ENCODE measurements at places on chromosomes 7 and 10.
A peak's percentile ranks its signal among the peaks of the same experiment; 100 is the strongest.

GRCh38 chr10:43408331-43408709 is 666 bp downstream of the HNRNPF start:
- DNase-seq = no peak

DNA sequence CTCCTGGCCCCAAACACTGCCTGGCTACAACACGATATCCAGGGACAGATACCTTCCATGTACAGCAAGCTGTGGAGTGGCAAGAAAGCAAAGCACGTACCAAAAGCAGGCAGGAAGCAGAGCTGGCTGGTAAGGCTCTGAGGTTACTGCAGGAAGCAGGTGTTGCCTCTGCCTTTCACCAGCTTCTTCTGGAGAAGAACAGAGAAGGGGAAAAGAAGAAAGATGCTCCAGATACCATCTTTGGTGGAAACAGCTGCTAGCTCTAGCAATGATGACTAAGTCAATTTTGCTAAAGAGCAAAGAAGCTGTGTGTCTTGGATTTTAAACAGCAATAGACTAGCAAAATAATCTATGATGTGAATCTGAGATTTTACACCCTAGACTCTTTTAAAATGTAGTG is 34.9 kb upstream of the PRSS1 start:
- DNase-seq = no peak

DNA sequence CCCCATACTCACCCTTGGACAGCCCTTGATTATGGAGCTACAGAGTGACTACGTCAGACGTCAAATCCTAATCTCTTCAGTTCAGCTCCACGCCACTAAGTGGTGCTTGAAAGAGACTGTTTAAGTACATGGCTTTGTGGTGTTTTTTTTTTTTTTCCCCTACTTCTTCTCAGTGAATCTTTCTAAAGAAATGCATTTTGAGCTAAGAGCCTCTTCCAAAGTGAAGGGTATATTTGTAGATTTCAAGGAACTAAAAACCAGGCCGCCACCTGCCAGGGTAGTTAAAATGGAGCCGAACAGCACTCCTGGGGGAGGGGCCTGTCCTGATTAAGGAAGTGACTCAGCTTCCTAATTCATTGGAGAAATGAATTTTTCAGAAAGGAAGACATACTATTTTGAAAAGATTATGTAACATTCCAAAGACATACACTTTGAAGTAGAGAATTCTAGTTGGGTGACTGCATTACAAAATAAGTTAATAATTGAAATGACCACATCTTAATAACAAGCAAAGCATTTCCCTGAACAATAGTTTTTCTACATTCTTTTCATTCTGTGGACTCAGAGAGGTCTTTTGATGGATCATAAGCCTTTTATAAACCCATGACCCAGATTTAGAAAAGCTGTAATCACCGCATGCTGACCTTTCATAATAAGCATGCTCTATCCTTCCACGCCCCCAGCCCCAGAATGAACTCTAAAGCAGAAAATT is 20.6 kb upstream of the VPS41 start:
- no peak for DNase-seq

- DNase-seq = no peak
These were observed 5.6 kb downstream of the OGA start for GRCh38 chr10:101812606-101813005.

DNA sequence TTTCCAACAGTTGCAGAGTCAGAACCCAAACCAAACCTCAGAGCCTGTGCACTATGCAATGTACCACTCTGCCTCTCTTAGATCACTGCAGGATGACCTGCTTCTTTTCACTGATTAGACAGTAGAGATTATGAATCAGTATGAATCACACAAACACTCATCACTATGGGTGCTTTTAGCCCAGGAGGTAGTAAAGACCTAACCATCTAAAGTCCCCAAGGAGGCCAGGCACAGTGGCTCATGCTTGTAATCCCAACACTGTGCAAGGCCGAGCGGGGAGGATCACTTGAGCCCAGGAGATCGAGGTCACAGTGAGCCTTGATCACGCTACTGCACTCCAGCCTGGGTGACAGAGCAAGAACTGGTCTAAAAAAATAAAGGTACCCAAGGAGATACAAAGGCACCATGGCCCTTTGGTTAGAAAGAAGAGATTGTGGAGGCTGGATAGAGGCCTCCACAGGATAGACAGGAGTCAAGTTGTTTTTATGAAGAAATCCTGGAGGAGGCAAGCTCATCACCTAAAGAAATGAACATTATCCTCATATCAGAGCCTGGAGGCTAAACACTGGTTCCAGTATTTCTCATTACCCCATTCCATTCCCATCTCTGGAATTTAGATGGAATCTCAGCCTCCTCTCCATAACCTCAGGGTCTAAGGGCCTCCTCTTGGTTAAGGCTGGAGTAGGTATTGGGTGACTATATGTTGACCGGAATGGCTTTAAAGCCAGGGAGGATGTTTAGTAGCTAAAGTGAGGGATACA is 12.9 kb downstream of the SEC31B start:
- no peak for DNase-seq

GRCh38 chr7:32091608-32092210 is 21.5 kb upstream of the PDE1C start:
- no peak for DNase-seq

DNA sequence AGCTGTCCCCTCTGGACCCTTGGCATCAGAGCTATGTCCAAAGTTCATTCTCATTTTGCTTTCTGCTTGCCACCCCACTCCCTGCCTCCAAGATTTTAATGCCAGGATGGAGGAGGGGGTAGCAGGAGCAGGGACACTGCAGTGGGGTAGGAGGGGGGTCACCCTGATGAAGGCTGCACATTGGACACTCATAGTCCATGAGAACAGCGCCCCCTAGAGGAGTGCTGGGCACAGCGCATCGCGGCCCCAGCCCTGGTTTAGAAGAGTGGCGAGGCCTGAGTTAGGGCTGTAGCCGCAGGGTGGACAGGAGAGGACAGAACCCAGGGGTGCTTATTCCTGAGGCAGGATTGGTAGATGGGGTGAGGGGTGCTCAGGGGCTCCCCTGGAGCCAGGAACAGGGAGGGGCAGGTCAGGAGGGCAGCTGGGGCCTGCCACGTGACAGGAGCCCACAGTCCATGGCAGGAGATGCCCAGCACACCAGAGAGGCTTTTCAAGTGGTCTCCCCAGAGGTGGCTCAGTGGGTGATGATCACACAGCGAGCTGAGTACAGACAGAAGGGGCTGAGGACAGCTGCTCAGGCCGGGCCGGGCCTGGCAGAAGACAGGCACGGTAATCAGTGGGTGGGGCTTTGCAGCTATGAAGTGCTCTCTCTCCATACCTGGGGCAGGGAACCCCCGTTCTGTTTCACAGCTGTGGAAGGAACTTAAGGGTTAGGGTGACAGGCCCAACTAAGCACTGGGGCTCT is 71.4 kb downstream of the NEURL1 start:
- no peak for DNase-seq

GRCh38 chr7:45882465-45882810 is 5.8 kb upstream of the IGFBP1 start:
- DNase-seq = no peak

GRCh38 chr7:23468526-23469149 is 1.7 kb downstream of the IGF2BP3 start:
- no peak for DNase-seq

GRCh38 chr10:1184541-1185430 is 128.6 kb downstream of the WDR37 start:
- no peak for DNase-seq

DNA sequence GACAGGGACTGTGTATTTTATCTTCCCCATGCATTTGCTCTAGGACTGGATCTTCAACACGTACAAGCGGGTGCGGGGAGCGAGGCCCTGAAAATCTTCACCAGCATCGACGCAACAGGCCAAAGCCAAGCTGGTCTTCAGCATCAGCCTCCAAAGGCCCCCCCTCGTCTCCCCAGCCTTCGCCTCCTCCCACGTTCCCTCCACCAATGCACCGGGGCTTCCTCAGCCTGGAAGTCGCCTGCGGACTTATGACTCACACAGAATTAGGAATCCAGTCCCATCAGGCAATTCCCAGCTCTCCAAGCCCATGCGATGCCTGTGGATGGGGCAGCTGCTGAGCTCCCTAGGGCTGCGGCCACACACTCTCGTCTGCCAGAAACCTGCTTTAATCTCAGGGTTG is 36.3 kb upstream of the RNF32 start:
- no peak for DNase-seq

DNA sequence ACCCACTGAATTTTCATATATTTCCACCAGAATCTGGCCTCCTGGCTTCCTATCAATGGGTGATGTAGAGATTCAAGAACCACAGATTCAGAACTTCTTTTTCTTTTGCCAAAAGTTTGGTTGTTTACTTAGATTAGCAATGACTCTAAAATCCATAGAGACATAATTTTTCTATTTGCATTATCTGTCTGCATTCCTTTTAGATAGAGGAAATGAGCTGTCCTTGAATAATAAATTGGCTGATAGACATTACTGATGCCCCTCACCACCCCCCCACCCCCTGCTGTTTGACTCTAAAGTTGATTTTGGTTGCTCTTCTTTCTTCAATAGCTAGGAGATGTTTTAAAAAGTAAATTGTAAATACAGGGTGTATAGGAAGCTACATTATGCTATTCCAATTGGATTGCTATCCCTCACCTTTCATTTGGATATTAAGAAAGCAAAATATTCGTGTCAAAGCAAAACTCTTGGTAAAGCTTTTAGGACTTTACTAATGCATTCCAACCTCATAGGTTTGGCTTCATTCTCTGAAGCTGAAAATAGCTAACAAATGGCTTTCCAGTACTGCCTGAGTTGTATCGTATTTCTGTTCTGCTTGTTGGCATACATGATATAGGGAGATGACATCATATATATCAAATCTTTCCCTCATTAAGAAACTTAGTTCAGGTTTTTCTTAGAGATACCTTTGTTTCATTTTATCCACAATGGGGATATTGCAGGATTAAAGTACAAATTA is 606.0 kb downstream of the ARL4A start:
- DNase-seq = no peak

- DNase-seq = no peak
These were observed at the start of gene LRCH4 for GRCh38 chr7:100585511-100586265. Gene LRCH4 (minus strand): TSS chr7:100586129. CDS start chr7:100586100, 29 bp downstream.

DNA sequence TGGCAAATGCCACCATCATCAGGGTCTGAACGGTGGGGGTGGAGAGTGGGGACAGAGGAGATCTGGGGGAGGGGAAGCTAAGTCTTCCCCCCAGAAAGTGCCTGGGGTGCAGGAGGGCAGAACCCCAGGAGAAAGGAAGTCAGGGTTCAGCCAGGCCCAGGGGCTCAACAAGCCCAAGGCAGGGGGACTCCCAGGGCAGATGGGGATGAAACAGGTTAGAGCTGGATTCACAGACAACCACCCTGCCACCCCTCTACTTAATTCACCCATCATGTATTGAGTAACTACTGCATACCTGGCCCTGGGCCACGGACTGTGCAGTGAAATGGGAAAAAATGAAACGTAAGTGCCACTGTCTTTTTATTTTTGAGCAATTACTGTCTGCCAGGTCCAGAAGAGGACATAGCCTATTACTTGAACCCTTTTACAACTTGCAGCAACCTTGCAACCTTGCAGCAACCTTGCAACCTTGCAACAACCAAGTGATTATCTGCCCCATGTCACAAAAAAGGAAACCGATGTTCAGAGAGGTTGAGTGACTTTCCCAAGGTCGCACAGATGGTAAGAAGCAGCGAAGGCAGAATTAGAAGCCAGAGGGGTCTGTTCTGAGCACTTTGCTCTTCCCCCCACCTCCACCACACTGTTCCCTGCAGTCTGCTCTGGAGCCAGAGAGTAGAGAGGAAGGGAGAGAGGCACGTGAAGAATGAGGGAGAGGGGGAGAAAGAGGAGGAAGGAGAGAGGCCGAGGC is 4.8 kb downstream of the ELN start:
- DNase-seq = no peak

- no peak for DNase-seq
These were observed 20.4 kb downstream of the GRID2IP start for GRCh38 chr7:6530626-6531491.

DNA sequence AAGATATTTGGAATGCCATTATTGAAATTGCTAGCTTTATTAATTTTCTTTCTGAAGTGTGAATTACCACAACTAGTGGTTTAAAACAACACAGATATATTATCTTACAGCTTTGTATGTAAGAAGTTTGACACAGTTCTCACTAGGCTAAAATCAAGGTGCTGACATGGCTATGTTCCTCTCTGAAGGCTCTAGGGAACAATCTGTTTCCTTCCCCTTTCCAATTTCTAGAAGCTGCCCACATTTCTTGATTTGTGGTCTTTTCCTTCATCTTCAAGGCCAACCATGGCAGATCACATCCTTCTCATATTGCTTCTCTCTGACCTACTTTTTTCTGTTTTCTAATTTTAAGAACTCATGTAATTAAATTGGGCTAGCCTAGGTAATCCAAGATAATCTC is 43.3 kb upstream of the SLC26A3 start:
- no peak for DNase-seq

- no peak for DNase-seq
These were observed 98.4 kb downstream of the ADARB2 start for GRCh38 chr10:1638889-1639419.

DNA sequence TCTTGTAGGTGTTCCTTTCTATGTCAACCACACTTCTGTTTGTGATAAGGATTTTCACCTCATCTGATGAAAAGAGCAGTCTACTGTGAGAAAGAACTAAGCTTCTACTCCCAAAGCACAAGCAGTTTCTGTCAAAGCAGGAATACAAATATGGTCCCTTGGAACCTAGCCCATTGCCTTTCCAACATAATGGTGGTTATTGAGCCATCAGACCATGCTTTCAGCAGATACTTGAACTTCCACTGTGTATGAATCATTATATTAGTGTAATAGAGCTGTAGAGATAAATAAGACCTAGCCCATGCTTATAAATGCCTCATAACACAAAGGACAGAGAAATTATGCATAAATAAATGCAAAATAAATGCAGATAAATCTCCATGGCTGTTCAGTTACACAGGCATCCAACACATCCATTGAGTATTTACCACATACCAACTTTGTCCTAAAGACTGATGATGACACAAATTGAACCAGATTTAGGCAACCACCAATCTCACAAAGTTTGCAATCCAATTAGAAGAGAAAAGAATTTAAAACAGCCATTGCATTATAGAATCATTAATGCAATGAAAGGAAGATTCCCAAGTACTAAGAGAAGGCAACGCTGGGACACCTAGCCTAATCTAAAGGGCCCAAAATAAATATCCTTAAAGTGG is 729.4 kb upstream of the C7orf33 start:
- DNase-seq = peak; percentile 12

DNA sequence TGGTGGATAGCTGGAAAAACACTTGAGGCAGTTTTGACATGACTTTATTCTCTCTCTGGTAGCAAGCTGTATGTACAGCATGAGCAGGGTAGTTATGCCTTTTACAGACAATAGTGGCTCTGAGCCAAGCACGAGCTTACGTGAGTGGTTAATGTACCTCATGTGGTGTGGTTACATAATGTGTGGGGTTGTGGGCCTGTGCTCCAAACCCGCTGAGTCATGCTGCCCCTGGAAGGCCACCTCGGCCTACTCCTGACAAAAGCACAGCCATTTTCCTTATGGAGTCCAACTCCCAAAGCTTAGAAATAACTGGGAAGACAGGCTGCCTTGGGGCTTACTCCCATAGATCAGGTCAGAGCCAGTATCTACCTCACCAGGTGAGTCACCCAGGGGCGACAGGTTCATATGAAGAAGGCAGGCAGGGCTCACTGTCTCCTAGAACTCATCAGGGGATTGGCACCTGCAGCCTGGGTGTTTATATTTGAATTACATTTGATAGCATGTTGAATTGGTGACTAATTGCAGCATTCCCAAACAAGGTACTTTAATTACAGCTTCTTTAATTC is 404.5 kb downstream of the ADRA2A start:
- no peak for DNase-seq

GRCh38 chr7:74542558-74543117 is 88.9 kb downstream of the GTF2IRD1 start:
- no peak for DNase-seq

GRCh38 chr10:12509794-12510100 is 160.4 kb downstream of the CAMK1D start:
- DNase-seq = no peak

GRCh38 chr10:132263866-132264265 is 43.9 kb downstream of the STK32C start:
- DNase-seq = no peak
